Activated CD4-positive, alpha-beta memory T cell treated with anti-CD3 and anti-CD28 coated beads for 36 hours (primary cell): ENCODE measurements at places on chromosomes 2 and 18. TPM values are rescaled to one million over a fixed set of nuclear protein-coding genes. Genes with fewer than 3 reads are reported as not detected.

The ELAC1 gene
- total RNA-seq, result 4.7 TPM

The RPRM gene
- not detected for total RNA-seq

The QPCT gene
- 0.43 TPM for total RNA-seq

The DQX1 gene
- total RNA-seq, result 0.33 TPM

The TFPI gene
- not detected for total RNA-seq

The KCNF1 gene
- not detected for total RNA-seq

- peak; percentile 10 for DNase-seq
- no peaks in the 10 kb centered on the region for H3K36me3 ChIP-seq
- H3K27ac ChIP-seq, result no peak overlapping the region
- H3K4me3 ChIP-seq, result no peak overlapping the region
- H3K27me3 ChIP-seq, result peaks cover 39% of the 10 kb centered on the region
These were observed 70.2 kb downstream of the HRH4 start for GRCh38 chr18:24530630-24531111.

DNA sequence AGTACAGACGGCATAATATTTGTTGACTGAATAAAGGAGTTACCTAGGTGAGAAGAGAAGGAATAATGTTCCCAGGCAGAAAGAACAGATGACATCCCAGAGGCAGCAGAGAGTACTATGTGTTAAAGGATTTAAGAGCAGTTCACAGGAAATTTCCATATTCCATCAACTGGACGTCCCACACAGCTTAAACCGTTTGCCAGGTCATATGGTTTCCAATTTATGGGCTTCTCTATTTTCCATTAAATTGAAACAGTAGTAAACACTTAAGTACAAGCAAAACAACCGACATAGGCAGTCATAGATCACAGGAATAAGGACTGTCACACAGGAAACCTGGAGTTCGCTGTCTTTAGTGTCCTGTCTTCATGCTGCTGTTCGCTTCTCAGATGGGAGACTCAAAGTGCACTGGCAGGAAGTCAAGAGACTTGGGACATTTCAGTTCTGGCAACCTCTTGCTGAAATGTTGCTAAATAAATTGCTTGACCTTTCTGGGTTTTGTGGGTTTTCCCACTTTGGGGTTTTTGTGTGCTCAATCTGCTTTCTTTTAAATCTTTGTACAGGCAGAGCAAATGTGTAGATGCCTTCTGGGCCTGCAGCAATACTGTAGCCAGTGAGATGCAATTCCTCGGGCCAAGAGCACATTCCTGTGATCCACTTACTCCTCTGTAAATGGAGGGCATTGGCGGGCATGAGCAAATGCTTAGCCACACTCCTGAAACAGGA, 5.8 kb upstream of the PIEZO2 start:
- no peak for DNase-seq
- H3K27me3 ChIP-seq, result peaks cover 11% of the 10 kb centered on the region
- H3K4me1 ChIP-seq, result no peaks in the 10 kb centered on the region

- no peaks in the 10 kb centered on the region for H3K4me1 ChIP-seq
- DNase-seq, result no peak
These were observed 130.6 kb upstream of the CDH19 start for GRCh38 chr18:66734451-66734850.

- no peaks in the 10 kb centered on the region for H3K36me3 ChIP-seq
- H3K4me3 ChIP-seq, result no peak overlapping the region
- no peak for DNase-seq
- H3K4me1 ChIP-seq, result no peaks in the 10 kb centered on the region
These were observed 1385.6 kb upstream of the TMEFF2 start for GRCh38 chr2:193580176-193580950.

- no peak for DNase-seq
- H3K27me3 ChIP-seq, result no peaks in the 10 kb centered on the region
- H3K4me3 ChIP-seq, result no peak overlapping the region
- peaks cover 26% of the 10 kb centered on the region for H3K36me3 ChIP-seq
- H3K27ac ChIP-seq, result no peak overlapping the region
These were observed 27.4 kb downstream of the NEMP2 start for GRCh38 chr2:190507135-190507534.

DNA sequence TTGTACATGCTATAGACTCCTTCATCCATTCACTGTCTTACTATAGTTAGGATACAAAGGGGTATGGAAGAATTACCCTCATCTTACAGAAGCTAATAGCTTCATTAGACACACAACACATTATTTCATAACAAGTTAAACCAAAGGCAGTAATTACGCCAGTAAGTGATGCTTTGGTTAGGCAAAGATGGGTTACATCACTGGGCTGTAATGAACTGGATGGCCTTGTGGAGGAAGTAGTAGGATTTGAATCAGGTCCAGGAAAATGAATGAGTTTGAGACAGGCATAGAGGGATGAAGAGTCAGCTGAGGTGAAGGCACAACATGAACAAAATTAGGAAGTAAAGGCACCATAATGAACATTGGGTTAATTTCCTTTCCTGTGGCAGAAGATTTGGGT, 80.1 kb downstream of the SOCS6 start:
- no peaks in the 10 kb centered on the region for H3K36me3 ChIP-seq
- peaks cover 2% of the 10 kb centered on the region for H3K27me3 ChIP-seq
- H3K27ac ChIP-seq, result no peak overlapping the region
- H3K4me1 ChIP-seq, result no peaks in the 10 kb centered on the region

DNA sequence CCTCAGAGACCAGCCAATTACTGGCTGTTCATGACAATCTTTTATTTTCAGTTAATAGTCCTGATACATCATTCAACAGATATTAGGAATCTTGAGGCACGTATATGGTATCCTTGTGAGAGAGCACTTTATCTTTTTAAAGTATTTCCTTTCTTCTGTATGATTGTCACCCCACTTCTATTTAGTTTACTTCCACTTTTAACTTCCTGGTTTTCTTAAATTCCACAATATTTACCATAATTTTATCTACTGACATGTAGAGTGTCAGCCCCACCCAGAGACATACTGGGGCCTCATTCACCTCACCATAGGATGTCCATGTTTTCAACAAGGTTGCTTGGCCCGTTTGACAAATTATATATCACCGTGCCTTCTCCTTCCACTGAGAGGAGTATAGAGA, 182.9 kb upstream of the ID2 start:
- no peak overlapping the region for H3K4me3 ChIP-seq
- H3K27me3 ChIP-seq, result no peaks in the 10 kb centered on the region
- no peak for DNase-seq
- no peaks in the 10 kb centered on the region for H3K36me3 ChIP-seq
- H3K4me1 ChIP-seq, result peaks cover 3% of the 10 kb centered on the region

DNA sequence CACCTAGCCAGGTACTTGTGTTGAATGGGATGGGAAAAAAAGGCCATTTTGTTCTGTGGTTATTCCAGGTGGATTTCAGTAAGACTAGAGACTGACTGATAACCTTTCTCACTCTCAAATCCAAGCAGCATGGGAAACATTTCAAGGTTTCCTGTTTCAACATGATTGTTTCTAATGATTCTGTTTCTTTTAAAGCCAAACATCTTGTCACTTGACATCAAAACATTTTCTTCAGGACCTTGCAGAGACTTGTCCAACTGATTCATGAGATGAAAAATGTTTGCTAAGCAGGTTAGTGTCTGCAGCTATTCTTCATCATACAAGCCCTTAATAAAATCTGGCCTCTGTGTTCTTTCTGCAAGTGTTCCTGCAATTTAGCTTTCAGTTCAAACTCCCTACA, 456.5 kb upstream of the CWC22 start:
- H3K4me3 ChIP-seq, result no peak overlapping the region
- no peaks in the 10 kb centered on the region for H3K4me1 ChIP-seq
- no peaks in the 10 kb centered on the region for H3K36me3 ChIP-seq

GRCh38 chr18:2854875-2855274, 8.1 kb downstream of the EMILIN2 start:
- no peaks in the 10 kb centered on the region for H3K36me3 ChIP-seq
- peaks cover 8% of the 10 kb centered on the region for H3K27me3 ChIP-seq
- no peak overlapping the region for H3K27ac ChIP-seq
- no peak overlapping the region for H3K4me3 ChIP-seq

GRCh38 chr2:121804340-121804739, 48.9 kb downstream of the TSN start:
- H3K27ac ChIP-seq, result no peak overlapping the region
- H3K36me3 ChIP-seq, result peaks cover 3% of the 10 kb centered on the region
- no peak for DNase-seq
- H3K27me3 ChIP-seq, result peaks cover 19% of the 10 kb centered on the region
- peaks cover 13% of the 10 kb centered on the region for H3K4me1 ChIP-seq
- no peak overlapping the region for H3K4me3 ChIP-seq

DNA sequence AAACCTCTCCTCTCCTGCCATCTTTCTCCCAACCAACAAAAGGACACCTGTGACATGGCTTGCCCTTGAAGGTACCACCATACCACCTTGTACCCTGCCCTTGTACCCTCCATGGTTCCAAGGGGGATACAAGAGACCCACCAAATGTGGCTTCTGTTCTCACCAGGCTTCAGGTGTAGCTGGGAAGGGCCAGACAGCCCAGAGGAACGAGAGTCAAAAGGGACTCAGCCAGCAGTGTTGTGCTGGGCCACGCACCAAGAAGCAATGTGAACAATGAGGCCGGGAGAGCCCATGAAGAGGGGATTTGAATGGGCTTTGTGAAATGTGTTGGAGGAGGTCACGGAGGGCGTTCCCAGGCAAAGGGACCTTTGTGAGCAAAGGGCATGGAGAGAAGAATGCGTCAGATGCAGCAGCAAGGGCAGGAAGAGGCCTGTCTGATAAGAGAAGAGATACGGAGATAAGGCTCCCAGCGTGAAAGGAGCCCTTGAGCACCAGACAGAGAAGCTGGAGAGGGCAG, 48.6 kb downstream of the PLB1 start:
- peak; percentile 38 for DNase-seq
- peaks cover 33% of the 10 kb centered on the region for H3K4me1 ChIP-seq
- no peaks in the 10 kb centered on the region for H3K27me3 ChIP-seq
- H3K4me3 ChIP-seq, result no peak overlapping the region
- peak overlapping the region; percentile 71 for H3K27ac ChIP-seq

DNA sequence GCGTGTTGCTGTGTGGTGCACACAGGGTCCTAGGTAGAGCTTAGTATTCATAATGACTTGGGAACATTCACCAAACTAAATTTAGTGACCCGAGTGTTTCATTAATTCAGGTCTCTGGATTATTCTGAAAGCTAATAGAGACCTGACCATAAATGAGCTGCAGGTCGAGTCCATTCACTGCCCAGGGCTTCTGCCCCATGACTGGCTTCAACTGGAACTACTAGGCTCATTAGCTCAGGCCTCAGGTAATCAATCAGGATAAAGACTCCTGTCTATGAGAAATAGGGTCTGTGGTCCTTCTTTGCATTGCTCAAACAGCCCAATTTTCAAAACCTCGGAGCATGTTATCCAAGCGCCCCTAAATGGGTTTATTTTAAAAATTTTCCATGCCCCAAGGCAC, 30.0 kb upstream of the OTOF start:
- no peaks in the 10 kb centered on the region for H3K27me3 ChIP-seq
- H3K4me1 ChIP-seq, result peaks cover 5% of the 10 kb centered on the region
- no peaks in the 10 kb centered on the region for H3K36me3 ChIP-seq
- no peak overlapping the region for H3K4me3 ChIP-seq
- no peak for DNase-seq
- H3K27ac ChIP-seq, result no peak overlapping the region

- no peak for DNase-seq
- no peak overlapping the region for H3K27ac ChIP-seq
- H3K36me3 ChIP-seq, result peaks cover 10% of the 10 kb centered on the region
These were observed 205.0 kb downstream of the UXS1 start for GRCh38 chr2:105989070-105989469.

- no peak overlapping the region for H3K27ac ChIP-seq
- H3K36me3 ChIP-seq, result no peaks in the 10 kb centered on the region
- no peak overlapping the region for H3K4me3 ChIP-seq
- no peak for DNase-seq
- H3K27me3 ChIP-seq, result no peaks in the 10 kb centered on the region
These were observed 374.1 kb downstream of the LPIN1 start for GRCh38 chr2:12120281-12121150.

- H3K36me3 ChIP-seq, result no peaks in the 10 kb centered on the region
- no peak for DNase-seq
- no peaks in the 10 kb centered on the region for H3K4me1 ChIP-seq
- H3K27me3 ChIP-seq, result no peaks in the 10 kb centered on the region
- H3K27ac ChIP-seq, result no peak overlapping the region
These were observed 403.9 kb upstream of the CYRIA start for GRCh38 chr2:17069564-17069963.

GRCh38 chr2:41644936-41645335, 402.9 kb upstream of the PKDCC start:
- no peaks in the 10 kb centered on the region for H3K36me3 ChIP-seq
- no peak overlapping the region for H3K4me3 ChIP-seq
- H3K27me3 ChIP-seq, result no peaks in the 10 kb centered on the region
- H3K4me1 ChIP-seq, result no peaks in the 10 kb centered on the region

DNA sequence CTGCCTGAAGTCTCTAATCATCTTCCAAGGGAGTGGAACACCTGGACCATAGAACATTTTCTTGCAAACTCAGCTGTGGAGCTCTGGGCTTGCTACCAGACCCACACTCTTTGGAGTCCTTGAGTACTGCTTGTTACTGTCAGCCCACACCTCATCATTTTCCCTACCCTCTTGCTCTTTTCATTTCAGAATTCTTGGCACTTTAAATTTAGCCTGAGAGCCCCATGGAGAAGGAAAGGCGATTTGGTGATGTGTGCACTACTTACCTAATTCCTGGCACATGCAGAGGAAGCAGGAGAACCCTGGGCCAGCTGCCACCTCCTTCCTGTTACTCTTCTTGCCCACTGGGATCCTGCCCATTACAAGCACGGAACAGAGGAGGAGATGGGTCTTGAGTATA, 31.7 kb downstream of the TMEM178A start:
- no peaks in the 10 kb centered on the region for H3K36me3 ChIP-seq
- H3K4me1 ChIP-seq, result no peaks in the 10 kb centered on the region
- H3K27me3 ChIP-seq, result peaks cover 14% of the 10 kb centered on the region
- DNase-seq, result no peak
- no peak overlapping the region for H3K4me3 ChIP-seq

DNA sequence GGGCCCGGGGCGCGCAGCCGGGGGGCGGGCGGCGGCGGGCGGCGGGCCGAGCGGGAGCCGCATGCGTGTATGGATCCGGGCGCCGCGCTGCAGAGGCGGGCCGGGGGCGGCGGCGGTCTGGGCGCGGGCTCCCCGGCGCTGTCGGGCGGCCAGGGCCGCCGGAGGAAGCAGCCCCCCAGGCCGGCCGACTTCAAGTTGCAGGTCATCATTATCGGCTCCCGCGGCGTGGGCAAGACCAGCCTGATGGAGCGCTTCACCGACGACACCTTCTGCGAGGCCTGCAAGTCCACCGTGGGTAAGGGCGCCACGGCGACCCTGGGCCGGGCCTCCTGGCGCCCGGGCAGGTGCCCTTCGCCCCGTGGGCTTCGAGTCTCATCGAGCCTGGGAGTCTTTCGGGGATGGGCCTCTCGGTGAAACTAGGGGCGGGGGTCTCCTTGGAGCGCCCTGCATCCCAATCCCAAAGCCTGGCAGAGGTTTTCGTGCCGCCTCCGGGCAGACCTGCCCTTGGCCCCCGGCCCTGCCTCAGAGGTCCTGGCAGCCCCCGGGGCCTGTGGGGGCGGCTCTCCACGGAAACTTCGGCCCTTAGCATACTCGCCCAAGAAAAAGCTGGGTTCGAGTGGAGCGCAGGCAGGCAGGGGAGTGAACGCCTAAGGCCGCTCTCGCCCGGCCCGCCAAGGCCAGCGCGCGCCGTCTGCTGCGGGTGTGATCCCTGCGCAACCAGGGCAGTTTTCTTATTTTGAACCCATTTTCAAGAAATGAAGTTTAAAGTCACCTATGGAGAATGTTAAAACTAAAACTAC, 622 bp downstream of the RAB12 start:
- H3K4me1 ChIP-seq, result peaks cover 50% of the 10 kb centered on the region
- peaks cover 13% of the 10 kb centered on the region for H3K36me3 ChIP-seq
